ENCODE measurements at places on chromosomes 3 and 15.

GRCh38 chr3:8517487-8517886 lies 15.9 kb downstream of the LMCD1 start:
- no peak for DNase-seq

DNA sequence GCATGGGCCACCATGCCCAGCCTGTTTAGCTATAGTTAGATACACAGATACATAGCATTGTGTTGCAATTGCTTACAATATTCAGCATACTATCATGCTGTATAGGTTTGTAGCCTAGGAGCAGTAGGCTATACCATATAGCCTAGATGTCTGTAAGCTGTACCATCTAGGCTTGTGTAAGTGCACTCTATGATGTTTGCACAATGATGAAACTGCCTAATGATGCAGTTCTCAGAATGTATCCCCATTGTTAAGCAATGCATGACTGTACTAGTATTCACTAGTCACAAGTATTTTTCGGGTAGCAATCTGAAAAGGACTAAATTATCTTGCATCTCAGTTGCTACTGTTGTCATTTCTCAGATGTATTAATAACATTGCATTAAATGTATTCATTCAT lies 16.0 kb downstream of the PIGB start:
- peak; percentile 74 for DNase-seq

DNA sequence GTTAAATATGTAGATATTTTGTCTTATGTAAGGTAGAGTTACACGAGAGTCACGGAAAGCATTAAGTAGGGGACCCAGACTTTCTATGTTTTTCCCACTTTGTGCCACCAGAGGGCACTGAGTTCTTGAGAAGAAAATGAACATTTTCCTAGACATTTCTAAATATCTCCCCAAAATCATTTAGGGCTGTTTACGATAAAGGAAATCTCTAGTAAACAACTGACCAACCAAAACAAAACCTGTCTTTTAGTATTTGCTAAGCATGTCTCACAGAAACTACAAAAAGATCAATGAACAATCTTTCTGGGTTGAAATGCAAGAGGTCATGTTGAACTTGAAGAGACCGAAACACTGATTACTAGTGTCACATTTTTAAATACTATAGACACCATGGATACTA lies 16.1 kb downstream of the POU1F1 start:
- DNase-seq = peak; percentile 59

DNA sequence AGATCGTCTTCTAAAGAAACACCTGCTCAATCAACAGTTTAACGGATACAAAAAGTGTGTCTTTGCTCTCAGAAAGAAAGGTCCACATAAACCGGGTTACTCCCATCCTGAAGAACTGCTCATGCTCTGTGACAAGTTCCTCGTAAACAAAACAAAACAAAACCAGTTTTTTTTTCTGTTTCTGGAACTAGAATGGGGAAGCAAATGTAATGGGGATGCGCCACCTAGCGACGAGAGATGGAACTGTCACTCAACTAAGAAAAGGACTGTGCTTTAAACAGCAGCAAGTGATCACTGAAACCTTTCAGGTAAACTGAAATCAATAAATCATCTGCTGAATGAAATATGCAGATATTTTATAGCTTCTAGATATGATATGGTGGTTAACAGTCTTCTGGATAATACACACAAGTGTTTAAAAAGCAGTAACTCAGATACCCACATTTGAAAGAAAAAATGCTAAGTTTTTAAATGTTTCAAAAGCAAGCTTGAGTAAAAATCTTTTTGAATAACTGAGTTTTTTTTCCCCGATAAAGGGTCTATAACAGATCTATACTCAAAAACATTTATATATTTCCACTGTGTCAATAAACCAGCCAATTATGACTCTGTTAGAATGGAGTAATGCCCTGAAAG lies 10.9 kb downstream of the TM2D3 start:
- peak; percentile 92 for DNase-seq

DNA sequence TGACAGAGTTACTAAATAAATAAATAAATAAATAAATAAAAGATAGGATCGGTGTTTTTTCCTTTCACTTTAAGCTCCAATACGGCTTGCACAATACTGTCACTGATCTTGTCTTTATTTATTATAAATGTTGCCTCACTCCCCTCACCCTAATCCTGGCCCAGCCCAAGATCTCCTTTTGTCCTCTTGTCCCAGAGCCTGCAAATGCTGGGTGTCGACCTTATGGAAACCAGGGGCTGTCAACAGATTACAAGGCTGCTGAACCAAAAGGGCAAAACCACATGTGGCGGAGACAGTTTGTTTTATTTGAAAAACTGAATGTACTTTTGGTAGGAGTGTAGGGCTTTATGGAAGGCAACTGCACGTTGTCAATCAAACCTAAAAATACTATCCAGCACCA lies 75.9 kb downstream of the RFTN1 start:
- DNase-seq = no peak

- DNase-seq = no peak
These were observed 14.9 kb upstream of the RFT1 start for GRCh38 chr3:53144862-53145712.

DNA sequence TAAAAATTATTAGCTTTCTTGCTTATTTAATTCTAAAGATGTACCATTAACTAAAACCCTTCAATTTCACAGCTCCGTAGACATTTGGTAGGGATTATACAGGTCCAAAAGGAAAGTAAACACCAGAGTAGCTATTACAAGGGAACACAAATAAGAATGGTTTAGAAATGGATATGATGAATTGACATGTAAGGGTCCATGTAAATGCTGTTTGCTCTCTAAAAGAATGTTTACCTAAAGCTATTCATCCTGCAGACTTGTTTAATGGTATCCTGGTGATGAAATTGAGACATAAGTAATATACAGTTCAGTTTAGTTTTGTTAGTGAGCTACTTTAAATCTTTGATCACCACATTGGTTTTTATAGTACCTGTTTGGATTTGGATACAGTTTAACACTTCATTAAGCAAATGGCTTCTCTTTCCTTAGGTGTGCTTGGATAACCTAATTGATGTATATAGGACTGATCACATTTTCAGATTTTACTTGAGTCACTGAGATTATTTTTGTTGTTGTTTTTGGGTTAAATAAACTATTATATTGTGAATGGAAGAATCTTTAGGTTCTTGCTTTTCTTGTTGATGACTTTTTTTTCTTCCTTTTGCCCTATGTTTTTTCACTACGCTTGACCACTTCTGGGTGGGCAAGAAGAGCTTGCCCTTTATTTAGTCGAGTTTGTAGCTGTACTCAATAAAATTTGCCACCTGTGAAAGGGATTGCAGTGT lies 115.4 kb downstream of the TCF12 start:
- no peak for DNase-seq

DNA sequence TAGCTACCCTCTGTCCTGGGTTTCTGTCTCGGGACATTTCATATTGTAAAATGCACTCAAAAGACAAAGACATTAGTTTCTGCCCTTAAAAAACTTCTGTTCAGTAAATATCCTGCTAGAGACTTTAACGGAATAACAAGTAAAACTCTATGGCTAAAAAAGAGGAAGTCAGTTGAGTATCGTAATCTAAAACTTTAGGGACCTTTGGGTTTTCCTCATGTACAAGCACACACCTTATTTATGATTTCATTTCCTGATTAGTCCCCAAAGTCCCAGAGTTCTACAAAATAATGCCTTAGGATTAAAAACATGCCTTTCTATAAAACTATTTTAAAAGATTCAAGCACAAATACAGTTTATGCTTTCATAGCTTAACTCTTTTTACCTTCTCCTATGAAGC lies 585.9 kb downstream of the UNC13C start:
- no peak for DNase-seq

GRCh38 chr15:71469413-71469812 lies 340.9 kb upstream of the NR2E3 start:
- no peak for DNase-seq

Data from inflammatory macrophage (primary cell).